ENCODE measurements at places on chromosomes 6 and 20. TPM values are rescaled to one million over a fixed set of nuclear protein-coding genes. Genes with fewer than 3 reads are reported as not detected.
A peak's percentile ranks its signal among the peaks of the same experiment; 100 is the strongest.

ULBP2 gene
- not detected for total RNA-seq

EFCAB8 gene
- 3.8 TPM for total RNA-seq

CNKSR3 gene
- not detected for total RNA-seq

RBM38 gene
- total RNA-seq = 225 TPM

CST4 gene
- not detected for total RNA-seq

FGD2 gene
- total RNA-seq = 352 TPM

TRAPPC3L gene
- not detected for total RNA-seq

ESR1 gene
- 5.9 TPM for total RNA-seq

PCSK2 gene
- not detected for total RNA-seq

NKAIN4 gene
- total RNA-seq = not detected

TUBB2B gene
- total RNA-seq = not detected

LAMA2 gene
- not detected for total RNA-seq

TFAP2A gene
- not detected for total RNA-seq

SLC17A9 gene
- total RNA-seq = 44.6 TPM

DNA sequence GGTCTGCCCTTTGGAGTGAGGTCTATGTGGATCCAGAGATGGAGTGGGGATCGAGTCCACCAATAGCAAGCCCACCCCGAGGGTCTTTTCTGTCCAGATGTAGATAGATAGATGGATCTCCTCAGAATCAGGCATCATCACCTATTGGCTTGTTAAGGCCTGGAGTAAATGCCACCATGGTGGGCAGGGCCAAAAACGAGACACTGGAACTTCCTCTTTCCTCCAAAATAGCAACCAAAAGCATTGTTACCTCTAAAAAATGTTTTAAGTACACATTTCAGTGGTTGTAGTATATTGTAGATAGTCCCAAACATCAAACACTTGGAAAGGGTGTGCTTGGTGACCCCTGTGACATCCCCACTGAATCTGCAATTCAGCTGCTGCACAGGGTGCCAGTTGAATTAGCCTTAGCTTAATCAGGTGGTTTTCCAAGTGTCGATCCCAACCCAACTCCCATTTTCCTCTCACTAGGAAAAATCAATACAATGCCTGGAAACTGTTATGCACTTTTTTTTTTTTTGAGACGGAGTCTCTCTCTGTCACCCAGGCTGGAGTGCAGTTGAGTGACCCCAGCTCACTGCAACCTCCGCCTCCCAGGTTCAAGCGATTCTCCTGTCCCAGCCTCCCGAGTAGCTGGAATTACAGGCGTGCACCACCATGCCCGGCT lies 35.0 kb upstream of the NELFCD start:
- no peak overlapping the region for H3K4me3 ChIP-seq
- no peaks in the 10 kb centered on the region for H3K36me3 ChIP-seq
- H3K27ac ChIP-seq = no peak overlapping the region
- H3K4me1 ChIP-seq = peaks cover 9% of the 10 kb centered on the region

GRCh38 chr6:21321531-21321930 lies 272.0 kb upstream of the SOX4 start:
- DNase-seq = no peak
- H3K4me3 ChIP-seq = no peak overlapping the region
- H3K27me3 ChIP-seq = no peaks in the 10 kb centered on the region
- H3K36me3 ChIP-seq = no peaks in the 10 kb centered on the region
- no peak overlapping the region for H3K27ac ChIP-seq

GRCh38 chr6:14337152-14337551 lies 219.6 kb downstream of the CD83 start:
- no peaks in the 10 kb centered on the region for H3K27me3 ChIP-seq
- H3K4me3 ChIP-seq = no peak overlapping the region
- H3K36me3 ChIP-seq = no peaks in the 10 kb centered on the region
- H3K4me1 ChIP-seq = peaks cover 18% of the 10 kb centered on the region

GRCh38 chr6:30348957-30349356 lies 4.0 kb downstream of the RPP21 start:
- no peak for DNase-seq
- H3K27me3 ChIP-seq = no peaks in the 10 kb centered on the region
- H3K27ac ChIP-seq = no peak overlapping the region
- H3K4me1 ChIP-seq = peaks cover 34% of the 10 kb centered on the region

DNA sequence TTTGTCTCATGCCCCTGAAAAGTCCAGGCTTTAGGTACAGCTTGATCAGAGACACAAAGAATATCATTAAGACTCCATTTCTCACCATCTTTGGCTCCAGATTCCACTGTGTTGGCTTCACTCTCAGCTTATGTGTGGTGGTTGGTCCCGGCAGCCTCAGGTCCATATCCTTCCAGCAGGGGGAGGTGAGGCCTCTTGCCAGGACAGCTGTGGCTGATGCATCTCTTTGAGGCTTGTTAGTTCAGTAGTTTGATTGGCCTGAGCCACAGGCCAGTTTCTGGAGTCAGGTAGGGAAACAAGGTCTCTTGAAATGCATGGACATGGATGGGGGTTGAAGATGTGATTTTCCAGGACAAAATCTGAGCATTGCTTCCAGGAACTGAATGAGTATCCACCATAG lies 62.4 kb downstream of the JAG1 start:
- no peak overlapping the region for H3K4me3 ChIP-seq
- no peaks in the 10 kb centered on the region for H3K27me3 ChIP-seq
- DNase-seq = no peak
- no peak overlapping the region for H3K27ac ChIP-seq

- DNase-seq = no peak
Measured at GRCh38 chr20:21714297-21715192, 9.1 kb downstream of the PAX1 start.

- no peak for DNase-seq
Measured at GRCh38 chr20:31757254-31757653, 18.2 kb downstream of the TPX2 start.

GRCh38 chr6:56220078-56220477 lies 27.3 kb downstream of the COL21A1 start:
- H3K4me1 ChIP-seq = no peaks in the 10 kb centered on the region
- no peaks in the 10 kb centered on the region for H3K27me3 ChIP-seq
- DNase-seq = no peak
- H3K36me3 ChIP-seq = no peaks in the 10 kb centered on the region
- H3K27ac ChIP-seq = no peak overlapping the region
- H3K4me3 ChIP-seq = no peak overlapping the region

DNA sequence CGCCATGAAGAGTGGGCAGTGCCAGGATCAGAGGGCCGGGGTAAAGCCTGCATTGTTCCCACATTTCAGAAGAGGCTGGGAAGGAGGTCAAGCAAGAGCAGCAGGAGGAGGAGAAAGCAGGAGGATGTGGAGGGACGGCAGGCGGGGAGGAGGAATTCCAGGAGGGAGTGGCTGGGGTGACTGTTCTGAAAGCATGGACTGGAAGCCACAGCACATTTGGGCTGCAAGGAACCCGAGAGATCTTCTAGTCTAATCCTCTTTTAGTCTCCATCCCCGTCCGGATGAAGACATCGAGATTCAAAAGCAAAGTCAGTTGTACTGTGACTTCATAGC lies 76.9 kb downstream of the FAM50B start:
- no peak overlapping the region for H3K4me3 ChIP-seq
- H3K27ac ChIP-seq = no peak overlapping the region
- DNase-seq = no peak
- no peaks in the 10 kb centered on the region for H3K36me3 ChIP-seq
- no peaks in the 10 kb centered on the region for H3K27me3 ChIP-seq

DNA sequence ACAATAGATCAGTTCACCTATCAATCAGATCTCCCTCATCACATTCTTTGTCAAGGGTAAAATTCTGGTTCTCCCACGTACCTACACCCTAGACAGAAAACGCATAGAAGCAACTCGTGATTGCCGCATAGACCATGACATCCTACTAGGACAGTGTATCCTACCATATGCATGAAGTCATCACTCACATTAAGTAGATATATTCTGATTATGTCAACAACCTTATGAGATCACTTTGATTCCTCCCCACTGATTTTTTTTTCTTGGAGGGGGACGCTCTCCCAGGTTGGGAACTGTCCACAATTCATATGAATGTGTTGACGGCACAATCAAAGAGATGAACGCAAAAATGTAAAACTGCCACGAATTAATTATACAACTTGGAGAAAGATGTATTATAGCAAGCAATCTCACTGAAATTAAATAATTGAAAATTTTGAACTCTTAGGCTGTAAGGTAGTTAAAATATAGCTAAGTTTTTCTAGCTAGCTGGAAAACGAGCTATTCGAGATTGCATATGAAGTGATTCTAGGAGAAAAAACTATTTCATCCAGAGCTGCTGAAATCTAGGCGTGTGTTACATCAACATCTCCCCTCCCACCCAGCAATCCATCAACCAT lies 82.5 kb upstream of the CCDC28A start:
- no peak overlapping the region for H3K27ac ChIP-seq
- H3K4me3 ChIP-seq = no peak overlapping the region
- peaks cover 9% of the 10 kb centered on the region for H3K4me1 ChIP-seq
- DNase-seq = no peak

- peaks cover 10% of the 10 kb centered on the region for H3K4me1 ChIP-seq
- DNase-seq = no peak
- H3K27ac ChIP-seq = no peak overlapping the region
- H3K27me3 ChIP-seq = no peaks in the 10 kb centered on the region
Measured at GRCh38 chr6:72651174-72651573, 29.3 kb downstream of the KCNQ5 start.

GRCh38 chr6:41193171-41193734 lies 7.7 kb downstream of the TREML2 start:
- no peak for DNase-seq
- H3K4me1 ChIP-seq = peaks cover 47% of the 10 kb centered on the region
- H3K4me3 ChIP-seq = no peak overlapping the region
- peaks cover 81% of the 10 kb centered on the region for H3K36me3 ChIP-seq
- H3K27ac ChIP-seq = peak overlapping the region; percentile 94

DNA sequence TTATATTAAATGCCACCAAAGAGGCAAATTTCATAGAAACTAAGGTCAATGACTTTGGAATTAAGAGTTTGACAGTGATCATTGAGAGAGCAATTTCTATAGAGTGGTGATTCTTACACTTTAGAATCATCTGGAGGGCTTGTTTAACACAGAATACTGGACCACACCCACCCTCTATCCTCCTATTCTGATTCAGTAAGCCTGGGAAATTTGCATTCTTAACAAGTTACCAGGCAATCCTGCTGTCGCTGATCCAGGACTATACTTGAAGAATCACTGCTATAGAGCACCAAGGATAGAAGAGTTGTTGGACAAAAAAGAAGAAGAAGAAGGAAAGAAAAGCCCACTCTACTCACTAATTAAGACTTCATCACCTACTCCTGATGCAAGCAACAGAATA lies 21.3 kb upstream of the TBX18 start:
- H3K27ac ChIP-seq = no peak overlapping the region
- no peaks in the 10 kb centered on the region for H3K27me3 ChIP-seq
- H3K4me1 ChIP-seq = no peaks in the 10 kb centered on the region
- DNase-seq = no peak
- no peak overlapping the region for H3K4me3 ChIP-seq
- no peaks in the 10 kb centered on the region for H3K36me3 ChIP-seq

DNA sequence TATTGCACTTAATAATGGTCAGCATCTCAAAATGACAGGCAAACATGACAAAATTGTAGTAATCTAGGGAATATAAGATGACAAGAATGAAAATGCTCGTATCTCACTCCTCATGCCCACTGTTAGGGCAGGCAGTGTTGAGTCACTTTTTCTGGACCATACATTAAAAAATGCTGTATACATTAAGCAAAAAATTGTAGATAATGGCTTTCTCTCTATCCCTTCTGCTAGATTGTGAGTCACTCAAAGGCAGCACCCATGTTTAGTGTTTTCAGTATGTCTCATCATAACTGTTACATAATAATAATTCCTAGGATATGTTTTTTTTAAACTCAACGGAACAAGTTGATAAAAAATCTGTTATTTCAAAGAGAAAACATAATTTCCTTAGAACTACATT lies 199.3 kb downstream of the TENT5A start:
- DNase-seq = no peak
- H3K27ac ChIP-seq = no peak overlapping the region
- H3K27me3 ChIP-seq = no peaks in the 10 kb centered on the region

GRCh38 chr6:110662490-110663211 lies 152.6 kb downstream of the CDK19 start:
- H3K27me3 ChIP-seq = no peaks in the 10 kb centered on the region
- H3K4me1 ChIP-seq = peaks cover 17% of the 10 kb centered on the region
- peaks cover 8% of the 10 kb centered on the region for H3K36me3 ChIP-seq
- H3K4me3 ChIP-seq = no peak overlapping the region
- DNase-seq = no peak
- no peak overlapping the region for H3K27ac ChIP-seq

DNA sequence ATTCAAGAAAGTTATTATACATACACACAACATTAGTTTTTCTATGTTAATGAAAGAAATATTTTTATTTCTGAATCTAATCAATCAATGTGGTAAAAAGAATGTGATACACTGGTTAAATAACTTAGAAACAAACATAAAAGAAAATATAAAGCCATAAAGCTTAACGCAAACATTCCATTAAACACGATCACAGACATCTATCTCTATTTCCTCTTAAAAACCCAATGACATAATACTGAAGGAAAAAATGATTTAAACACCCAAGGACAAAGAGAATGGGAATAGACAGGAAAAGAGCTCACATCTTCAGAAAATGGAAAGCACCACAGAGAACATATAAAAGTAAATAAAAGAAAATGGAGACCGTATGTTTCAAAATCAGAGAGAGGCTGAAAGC lies 19.4 kb downstream of the ZUP1 start:
- no peaks in the 10 kb centered on the region for H3K27me3 ChIP-seq
- peaks cover 3% of the 10 kb centered on the region for H3K36me3 ChIP-seq
- no peaks in the 10 kb centered on the region for H3K4me1 ChIP-seq
- no peak for DNase-seq

- DNase-seq = no peak
- no peak overlapping the region for H3K4me3 ChIP-seq
- no peaks in the 10 kb centered on the region for H3K36me3 ChIP-seq
- H3K27ac ChIP-seq = no peak overlapping the region
Measured at GRCh38 chr6:139912735-139913400, 538.4 kb upstream of the CITED2 start.

DNA sequence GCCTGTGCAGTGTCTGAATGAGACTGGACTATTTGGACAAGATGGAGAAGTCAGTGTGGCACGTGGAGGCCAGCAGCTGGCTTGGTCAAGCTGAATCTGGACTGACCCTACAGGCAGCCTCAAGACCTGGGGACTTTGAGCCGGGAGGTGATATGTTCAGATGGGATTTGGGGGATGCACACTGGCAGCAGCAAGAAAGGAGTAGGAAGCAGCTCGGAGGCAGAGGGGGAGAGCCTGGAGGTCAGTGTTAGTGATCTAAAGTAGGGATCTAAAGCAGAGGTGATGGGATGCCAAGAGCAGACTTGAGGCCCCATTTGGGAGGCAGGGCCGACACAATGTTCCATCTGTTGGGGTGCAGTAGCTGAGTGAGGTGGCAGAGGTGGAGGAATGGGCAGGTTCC lies 2.8 kb downstream of the MAPK13 start:
- no peaks in the 10 kb centered on the region for H3K27me3 ChIP-seq
- no peak overlapping the region for H3K27ac ChIP-seq
- H3K4me3 ChIP-seq = no peak overlapping the region
- no peak for DNase-seq
- no peaks in the 10 kb centered on the region for H3K36me3 ChIP-seq

Measured in B cell (primary cell).